ENCODE measurements at places on chromosomes 4 and X.
A peak's percentile ranks its signal among the peaks of the same experiment; 100 is the strongest.

GRCh38 chr4:71980976-71981375 is 50.8 kb upstream of the NPFFR2 start:
- DNase-seq: no peak

GRCh38 chr4:8114456-8115202 is 44.0 kb downstream of the ABLIM2 start:
- no peak for DNase-seq

DNA sequence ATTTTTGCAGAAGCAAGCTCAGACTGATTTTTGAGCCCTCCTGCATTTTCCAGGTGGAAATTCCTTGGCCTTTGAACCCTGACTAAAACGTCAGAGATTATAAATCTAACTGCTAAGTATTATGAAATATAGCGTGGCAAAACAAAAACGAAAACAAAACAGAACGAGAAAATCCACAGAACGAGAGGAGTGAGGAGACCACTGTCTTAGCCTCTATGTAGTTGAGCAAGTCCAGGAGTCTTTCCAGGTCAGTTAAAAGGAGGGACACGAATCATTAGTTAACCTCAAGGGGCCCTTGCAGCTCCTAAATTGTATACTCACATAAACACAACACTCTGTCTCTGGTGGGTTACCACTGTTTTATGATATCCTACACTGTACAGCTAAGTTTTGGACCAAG is 80.2 kb downstream of the SYNPO2 start:
- no peak for DNase-seq

DNA sequence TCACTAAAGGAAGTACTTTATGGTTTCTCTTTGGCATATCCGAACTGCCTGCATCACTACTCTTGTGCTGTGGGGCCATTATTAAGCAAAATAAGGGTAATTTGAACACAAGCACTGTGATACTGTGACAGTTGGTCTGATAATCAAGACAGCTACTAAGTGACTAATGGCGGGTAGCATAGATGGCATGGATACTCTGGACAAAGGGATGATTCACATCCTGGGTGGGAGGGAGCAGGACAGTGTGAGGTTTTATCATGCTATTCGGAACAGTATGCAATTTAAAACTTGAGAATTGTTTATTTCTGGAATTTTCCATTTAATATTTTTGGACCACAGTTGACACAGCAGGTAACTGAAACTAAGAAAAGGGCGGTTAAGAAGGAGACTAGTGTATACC is 52.6 kb upstream of the CITED1 start:
- DNase-seq: no peak

DNA sequence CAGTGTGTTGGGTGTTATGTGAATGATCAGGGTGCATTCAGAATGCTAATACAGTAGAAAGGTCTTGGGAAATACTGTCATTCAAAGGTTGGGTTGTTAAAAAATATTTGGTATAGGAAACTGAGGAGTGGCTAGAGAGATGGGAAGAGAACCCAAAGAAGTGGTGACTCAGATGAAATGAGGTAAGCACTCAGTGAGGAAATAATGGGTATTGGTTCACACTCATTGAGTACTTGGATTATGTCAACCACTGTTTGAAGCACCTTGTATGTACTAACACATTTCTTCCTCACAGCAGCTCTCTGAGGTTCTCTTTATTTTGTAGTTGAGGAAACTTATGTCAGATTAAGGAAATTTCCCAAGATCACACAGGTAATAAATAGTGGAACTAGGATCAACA is 40.8 kb upstream of the NUDT6 start:
- DNase-seq: no peak

DNA sequence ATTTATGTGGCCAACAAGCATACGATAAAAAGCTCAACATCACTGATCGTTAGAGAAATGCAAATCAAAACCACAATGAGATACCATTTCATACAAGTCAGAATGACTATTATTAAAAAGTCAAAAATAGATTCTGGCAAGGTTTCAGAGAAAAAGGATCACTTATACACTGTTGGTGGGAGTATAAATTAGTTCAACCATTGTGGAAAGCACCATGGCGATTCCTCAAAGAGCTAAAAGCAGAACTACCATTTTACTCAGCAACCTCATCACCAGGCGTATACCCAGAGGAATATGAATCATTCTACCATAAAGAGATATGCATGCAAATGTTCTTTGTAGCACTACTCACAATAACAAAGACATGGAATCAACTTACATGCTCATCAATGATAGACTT is 478.7 kb upstream of the GALNTL6 start:
- DNase-seq: no peak

- no peak for DNase-seq
Observed at GRCh38 chr4:51858605-51859202, 15.8 kb downstream of the DCUN1D4 start.

DNA sequence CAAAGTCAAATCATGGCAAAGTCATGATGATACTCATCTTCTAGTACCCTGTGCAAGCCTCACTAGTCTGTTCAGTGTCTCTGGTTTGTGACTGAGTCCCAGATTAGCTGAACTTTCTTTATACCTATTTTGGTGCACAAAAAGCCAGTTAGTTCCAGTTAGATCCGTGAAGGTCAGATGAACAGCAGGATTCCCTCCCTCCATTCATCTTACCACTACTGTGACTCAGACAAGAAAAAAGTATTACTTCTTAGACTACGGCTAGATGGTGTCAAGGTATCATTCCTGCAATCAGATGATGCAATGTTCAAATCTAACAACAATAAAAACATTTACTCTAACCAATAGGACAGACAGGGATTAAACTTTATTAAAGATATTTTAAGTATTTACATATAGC is 30.4 kb downstream of the ARHGEF6 start:
- DNase-seq: no peak

- DNase-seq: no peak
Observed at GRCh38 chr4:24013668-24014422, 124.0 kb upstream of the PPARGC1A start.

DNA sequence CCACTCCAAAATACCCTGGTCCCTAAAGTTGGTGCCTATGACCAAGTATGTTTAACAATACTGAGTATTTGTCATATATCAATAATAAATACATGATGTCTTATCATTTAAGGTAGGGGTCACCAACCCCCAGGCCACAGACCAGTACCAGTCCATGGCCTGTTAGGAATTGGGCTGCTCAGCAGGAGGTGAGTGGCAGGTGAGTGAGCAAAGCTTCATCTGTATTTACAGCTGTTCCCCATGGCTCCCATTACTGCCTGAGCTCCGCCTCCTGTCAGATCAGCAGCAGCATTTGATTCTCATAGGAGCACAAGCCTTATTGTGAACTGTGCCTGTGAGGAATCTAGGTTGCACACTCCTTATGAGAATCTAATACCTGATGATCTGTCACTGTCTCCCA is 126.2 kb downstream of the HNRNPD start:
- DNase-seq: no peak

DNA sequence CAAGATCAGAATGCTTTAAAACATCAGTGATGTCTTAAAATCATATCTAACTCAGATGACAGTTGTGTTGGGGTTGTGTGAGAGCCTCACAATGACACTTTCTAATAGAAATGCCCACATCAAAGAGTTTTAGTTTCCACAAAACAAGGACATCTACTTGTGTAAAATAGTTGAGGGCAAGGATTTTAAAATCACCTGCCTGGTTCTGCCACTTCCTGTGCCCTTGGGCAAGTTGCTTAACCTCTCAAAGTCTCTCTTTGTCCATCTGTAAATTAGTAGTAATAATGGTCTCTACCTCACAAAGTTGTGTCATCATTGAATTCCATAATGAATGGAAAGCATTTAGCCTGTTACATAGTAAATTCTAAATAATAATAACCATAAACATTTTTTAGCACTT is 41.9 kb upstream of the RELL1 start:
- no peak for DNase-seq

- no peak for DNase-seq
Observed at GRCh38 chr4:51906167-51906958, 63.4 kb downstream of the DCUN1D4 start.

DNA sequence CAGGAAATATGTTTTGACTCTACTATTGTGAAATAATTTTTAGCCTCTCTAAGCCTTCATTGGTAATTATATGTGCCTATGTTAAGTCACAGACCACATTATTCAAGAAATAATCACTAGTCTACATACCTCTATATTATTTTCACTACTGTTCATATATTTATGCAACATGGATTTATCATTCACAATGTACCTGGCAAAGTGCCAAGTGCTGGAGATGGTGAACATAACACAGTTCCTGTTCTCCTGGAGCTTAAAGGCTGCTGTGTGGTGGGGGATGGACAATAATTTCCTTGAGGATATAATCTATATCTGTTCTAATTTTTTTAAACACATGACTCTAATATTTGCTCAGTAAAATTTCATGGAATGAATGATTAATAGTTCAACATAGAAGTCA is 527.7 kb upstream of the CXorf51A start:
- no peak for DNase-seq

DNA sequence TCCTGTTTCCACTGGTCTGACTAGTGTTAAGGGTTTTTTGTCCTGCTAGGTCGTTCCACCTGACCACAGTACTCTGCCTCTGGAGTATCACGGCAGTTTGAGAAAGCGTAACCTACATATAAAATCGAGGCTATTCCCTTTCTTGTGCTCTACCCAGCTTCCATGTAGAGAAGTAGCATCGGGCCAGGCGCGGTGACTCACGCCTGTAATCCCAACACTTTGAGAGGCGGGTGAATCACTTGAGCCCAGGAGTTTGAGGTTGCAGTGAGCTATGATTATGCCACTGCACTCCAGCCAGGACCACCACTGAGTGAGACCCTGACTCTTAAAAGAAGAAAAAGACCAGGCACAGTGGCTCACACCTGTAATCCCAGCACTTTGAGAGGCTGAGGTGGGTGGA is 7.5 kb downstream of the PPEF1 start:
- DNase-seq: no peak

GRCh38 chrX:15567886-15568616 is 32.7 kb downstream of the ACE2 start:
- DNase-seq: no peak

GRCh38 chrX:105211066-105211575 is 9.4 kb downstream of the TEX13A start:
- no peak for DNase-seq

- no peak for DNase-seq
Observed at GRCh38 chr4:5709207-5709575, 832 bp upstream of the EVC2 start.

DNA sequence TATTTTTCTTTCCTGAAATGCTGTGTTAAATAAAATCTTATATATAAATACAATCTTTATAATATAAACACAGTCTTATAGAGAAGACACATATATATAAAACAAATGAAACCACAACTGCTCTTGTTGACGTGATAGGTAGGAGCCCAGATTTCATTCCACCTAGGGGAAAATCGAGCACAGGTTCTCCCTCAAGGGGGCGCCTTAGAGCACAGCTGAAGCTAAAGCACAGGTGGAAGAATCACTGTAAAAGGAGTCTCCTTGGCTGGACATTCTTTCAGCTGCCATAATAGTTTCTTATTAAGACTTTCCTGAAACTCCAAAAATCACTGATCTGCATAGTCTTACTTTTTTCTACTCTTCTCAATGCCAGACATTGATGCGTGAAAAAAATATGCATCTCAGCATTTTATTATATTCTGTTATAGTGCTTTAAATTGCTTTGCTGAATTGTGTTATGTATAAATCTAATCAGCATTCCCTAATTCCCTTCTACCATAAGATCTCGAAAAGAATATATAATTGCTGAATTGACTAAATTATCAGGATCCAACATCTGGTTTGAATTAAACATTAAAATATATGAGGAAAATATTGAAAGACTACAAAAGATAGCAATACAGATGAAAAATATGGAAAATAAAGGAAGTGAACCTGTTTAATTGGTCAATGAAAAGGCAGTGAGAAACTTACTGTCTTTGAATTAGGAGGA is 25.5 kb upstream of the RXFP1 start:
- DNase-seq: peak; percentile 1

- DNase-seq: peak; percentile 42
Observed at GRCh38 chr4:125316791-125317524, 2.2 kb downstream of the FAT4 start.

- DNase-seq: no peak
Observed at GRCh38 chr4:141356963-141357335, 136.3 kb downstream of the ZNF330 start.

DNA sequence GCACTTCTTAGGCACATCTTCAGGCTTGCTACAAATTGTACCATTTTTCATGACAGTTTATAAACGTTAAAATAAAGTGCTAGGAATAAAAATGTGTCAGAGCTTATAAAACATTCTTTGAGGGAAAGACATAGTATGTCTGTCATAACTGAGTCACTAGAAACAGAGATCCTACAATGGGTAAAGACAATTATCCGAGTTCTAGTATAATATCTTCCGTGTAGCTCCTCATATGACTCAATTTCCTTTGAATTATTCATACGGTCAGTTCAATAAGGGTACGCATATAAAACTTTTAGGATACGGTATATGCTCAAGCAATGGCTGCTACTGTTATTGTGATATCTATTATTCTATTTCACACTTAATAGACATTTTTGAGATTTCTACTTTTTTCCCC is 349.1 kb downstream of the PCDH10 start:
- no peak for DNase-seq

DNA sequence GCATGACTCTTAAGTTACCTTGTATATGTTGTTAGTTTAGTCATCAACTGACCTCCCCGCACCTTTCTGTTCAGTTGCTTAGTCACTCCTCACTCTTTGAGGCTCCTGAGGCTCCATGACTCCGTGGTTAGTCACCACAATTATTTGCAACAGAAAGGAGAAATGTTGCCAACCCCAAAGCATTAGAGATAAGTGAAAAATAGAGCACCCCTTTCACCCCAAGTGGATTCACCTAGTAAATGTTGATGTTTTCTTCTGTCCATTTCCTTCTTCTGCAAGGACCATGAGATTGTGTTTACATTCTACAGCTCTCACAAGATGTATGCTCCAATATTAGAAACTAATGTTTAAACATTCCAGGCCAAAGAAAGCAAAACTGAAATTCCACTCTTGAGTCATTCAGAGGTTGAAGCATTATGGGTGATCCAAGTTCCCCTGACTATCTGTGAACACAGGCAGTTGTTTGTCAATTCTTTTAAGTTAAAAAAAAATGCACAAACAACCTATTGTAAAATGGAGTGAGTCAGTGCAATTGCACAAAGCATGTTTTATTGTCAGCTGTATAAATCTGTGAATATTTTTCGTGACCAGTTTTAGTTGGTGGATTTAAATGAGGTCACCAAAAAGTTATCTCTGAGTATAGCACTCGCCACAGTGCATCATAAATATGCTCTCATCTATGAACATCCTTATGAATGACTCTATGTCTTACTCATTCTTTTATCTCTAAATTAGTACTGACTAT is 552.4 kb upstream of the MAGEB2 start:
- DNase-seq: no peak

- DNase-seq: no peak
Observed at GRCh38 chr4:153595894-153596601, 88.0 kb upstream of the TLR2 start.

GRCh38 chr4:168440442-168441264 is 39.6 kb downstream of the DDX60L start:
- DNase-seq: no peak

DNA sequence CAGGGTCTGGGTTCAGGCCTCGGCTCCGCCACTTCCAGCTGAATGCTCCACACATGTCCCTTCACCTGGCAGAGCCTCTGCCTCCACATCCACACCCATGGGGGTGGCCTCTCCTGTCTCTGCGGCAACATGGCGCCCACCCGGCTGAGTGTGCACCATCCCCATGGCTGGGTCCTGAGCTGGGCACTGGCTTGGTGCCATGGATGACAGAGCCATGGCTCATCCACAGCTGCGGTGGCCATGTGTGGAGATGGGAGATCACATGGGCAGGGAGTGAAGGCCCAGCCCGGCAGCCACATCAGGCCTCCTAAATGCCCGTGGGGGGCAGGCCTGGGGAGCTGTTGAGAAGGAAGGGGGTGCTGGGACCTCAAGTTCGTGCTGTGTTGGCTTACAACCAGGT is 213.7 kb downstream of the AFAP1 start:
- no peak for DNase-seq
